ENCODE measurements at places on chromosomes 7 and 10. TPM values are rescaled to one million over a fixed set of nuclear protein-coding genes. Genes with fewer than 3 reads are reported as not detected.

DNA sequence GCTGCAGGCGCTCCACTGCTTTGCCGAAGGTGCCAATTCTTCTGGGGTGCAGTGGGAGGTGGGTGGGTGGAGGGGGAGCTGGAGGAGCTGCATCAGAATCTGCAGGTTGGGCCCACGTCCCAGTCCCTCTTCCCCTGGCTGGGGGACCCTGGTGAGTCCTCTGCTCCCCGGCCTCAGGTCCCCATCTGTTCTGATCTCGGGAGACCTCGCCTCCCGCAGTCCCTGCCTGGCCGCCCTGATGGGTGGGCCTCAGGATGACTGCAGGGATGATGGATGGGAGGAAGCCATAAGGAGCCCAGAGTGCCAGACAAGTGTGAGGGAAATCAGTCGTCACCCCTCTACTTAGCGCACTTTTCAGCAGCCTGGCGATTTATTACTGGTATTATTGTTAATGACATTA, 89.3 kb upstream of the PCBD1 start:
- DNase-seq, result no peak

DNA sequence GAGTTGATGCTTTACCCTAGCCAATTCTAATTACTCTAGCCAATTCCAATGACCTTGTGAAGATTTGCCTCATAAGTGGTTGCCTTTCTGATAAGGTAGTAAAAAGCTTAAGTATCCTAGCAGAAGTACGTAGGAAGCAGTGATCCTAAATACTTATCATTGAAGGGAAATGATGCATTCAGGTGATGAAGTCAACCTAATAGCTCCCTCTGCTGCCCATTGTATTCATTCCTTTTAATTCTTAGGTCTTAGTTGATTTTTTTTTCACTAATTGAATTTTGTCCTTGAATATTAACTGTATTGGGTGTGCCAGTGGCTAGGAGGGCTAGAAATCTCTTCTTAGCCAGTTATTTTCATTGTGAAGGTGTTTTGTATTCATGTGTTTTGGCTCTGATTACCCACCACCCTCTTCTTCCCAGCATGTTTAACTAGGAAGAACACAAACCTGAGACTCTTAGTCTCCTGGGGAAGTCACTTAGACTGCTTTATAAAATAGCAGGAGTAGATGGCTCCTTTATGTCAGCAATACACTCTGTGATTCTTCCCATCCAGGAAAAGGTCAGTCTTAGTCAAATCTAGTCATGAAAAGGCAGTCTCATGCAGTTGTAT, 46.3 kb downstream of the PLEKHA8 start:
- DNase-seq, result no peak

DNA sequence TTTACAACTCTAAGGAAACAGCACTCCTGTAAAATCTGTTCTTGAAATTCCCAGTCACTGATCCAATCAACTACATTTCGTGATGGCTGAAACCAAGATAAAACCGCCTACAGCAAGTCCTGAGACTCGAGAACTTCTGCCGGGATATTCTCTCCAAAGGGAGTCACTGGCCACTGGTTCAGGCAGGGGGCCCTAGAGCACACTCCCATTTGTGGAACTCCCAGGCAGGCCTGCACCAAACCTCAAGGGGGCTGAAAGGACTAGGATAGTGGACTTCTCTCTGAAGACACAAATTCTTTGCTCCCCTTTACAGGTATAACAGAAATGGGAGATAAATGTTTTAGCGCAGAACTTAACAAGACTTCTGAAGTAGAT, 16.3 kb downstream of the CYTH3 start:
- DNase-seq, result no peak

Gene TMEM236
- 0.46 TPM for total RNA-seq

- DNase-seq, result no peak
Observed at GRCh38 chr10:131261890-131262475, 49.5 kb downstream of the TCERG1L start.

Gene CNTNAP2
- total RNA-seq, result 1.6 TPM

GRCh38 chr7:56092789-56093531, at the start of gene PHKG1:
Gene PHKG1, minus strand, starts transcription at chr7:56092952. Its CDS starts 4,011 bp downstream, at chr7:56088941.
- peak; percentile 68 for DNase-seq

GRCh38 chr10:86287110-86287793, 79.3 kb downstream of the GRID1 start:
- no peak for DNase-seq

Gene ADAM12
- 2.1 TPM for total RNA-seq

DNA sequence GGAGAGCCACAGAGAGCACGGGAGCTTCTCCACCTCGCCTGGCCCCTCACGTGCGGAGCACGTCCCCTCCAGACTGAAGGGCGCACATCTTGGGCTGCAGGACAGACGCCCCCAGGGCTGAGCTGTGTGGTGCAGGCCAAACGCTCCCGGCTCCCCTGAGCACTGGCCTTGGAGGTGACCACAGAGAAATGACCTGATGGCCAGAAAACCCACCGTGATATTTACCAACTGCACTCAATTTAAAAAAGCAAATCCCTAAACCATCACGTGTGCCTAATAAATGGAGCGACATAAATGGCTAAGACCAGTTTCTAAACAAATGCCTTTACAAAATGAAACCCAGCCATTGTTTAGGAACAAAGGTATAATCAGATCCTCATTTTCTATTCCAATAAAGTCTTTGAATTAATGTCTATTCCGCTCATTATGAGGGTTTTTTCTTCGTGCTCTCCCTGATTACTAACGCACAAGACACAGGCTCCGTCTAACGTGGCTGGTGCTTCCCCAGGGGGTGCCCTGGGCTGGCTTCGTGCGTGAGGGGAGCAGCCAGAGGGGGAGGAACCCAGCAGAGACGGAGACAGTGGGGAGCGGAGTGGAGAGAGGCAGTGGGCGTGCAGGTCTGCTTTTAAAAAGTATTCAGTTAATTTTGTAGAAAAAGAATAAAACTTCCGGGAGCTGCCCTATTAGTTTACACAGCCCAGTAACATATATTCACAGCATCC, 190.3 kb downstream of the DNAJB6 start:
- no peak for DNase-seq

DNA sequence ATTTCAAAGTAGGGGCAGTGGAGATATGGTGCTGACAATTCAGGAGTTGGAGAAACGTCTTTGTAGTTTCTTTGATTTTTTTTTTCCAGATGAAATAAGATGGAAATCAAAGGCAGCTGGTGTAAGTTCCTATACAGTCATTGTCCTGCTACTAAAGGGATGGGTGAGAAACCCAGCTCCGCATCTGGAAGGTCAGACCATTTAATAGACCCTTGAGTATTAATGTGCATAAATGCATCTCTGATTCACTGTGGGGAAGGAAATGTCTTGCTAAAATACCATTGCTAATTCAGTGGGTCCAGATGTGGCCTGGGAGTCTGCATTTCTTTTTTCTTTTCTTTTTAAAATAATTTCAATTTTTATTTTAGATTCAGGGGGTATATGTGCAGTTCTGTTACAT, 15.5 kb downstream of the ABCB4 start:
- no peak for DNase-seq

GRCh38 chr10:118781541-118781940, 26.8 kb upstream of the CACUL1 start:
- no peak for DNase-seq

Gene MSMB
- total RNA-seq, result 15.8 TPM

DNA sequence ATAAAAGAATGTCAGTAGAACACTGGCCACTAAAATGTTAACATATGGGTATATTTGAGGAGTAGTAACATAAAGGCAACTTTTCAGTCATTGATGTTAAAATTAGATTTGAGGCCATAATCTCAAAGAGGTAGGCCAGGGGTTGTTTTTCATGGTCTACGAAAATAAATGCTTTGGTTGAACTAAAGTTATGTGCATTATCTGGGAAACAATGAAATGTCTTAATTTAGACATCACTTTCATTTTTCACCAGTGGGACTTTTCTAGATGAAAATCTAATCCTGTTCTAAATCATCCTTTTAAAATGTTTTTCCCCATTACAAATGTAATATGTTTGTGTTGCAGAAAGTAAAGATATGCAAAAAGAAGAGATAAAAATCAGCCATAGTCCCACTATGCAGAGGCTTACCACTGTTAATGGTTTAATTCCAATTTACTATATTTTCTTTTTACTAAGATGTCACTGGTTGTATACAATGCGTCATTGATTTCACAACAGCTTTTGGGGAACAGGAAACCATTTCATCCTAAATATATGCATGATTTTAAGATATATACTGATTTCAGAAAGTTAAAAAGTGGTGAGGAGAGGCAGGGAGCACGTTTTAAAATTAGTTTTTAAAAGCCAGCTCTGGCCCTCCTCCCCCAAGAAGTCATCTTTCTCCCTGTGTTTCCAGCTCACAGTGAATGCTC, 64.3 kb downstream of the ARID5B start:
- no peak for DNase-seq

DNA sequence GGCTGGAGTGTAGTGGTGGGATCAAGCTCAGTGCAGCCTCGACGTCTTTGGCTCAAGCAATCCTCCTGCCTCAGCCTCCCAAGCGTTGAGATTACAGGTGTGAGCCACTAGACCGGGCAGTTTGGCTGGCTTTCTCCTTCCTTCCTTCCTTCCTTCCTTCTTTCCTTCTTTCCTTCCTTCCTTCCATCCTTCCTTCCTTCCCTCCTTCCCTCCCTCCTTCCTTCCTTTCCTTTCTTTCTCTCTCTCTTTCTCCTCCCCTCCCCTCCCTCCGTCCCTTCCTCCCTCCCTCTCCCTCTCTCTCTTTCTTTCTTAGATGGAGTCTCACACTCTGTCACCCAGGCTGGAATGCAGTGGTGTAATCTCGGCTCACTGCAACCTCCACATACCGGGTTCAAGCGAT, 7.6 kb upstream of the VPS37D start:
- no peak for DNase-seq

Measured in mucosa of gallbladder (tissue), 1 donor.